Activated CD8-positive, alpha-beta memory T cell treated with anti-CD3 and anti-CD28 coated beads for 1 hour (primary cell): ENCODE measurements at places on chromosomes 13 and 19.

DNA sequence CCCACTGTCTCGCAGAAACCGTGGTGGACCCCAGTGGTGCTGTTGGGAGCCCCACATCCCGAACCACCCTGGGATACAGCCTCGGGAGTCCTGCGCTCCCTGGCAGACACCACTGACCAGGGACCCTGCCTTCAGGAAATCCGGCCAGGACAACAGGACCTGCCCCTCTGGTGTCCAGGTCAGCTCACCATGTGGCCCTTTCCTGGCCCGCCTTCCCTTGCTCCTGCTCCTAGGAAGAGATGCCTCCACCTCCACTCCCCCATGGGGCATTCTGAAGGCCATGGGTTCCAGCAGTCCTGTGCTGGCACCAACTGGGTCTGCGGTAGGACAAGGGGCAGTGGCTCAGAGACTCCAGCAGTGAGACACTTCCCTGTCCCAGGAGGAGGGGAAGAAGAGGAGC is 22.5 kb upstream of the SLC7A10 start:
- DNase-seq = no peak

DNA sequence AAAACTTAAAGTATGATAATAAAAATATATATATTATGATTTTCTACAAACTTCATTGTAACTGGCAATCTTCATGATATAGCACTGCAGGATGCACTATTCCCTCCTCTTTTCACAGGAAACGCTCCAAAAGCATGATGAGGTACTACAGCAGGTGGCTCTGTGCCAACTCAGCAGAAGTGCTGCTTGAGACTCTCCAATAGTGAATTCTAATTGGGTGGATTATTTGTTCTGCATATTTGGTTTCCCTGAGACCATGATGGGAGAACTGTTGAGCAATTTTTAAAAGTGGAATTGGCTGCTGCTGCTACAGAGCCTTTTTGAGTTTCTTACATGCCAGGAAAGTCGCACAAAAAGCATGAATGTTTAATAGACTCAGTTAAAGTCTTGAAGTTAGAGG is 1782.4 kb upstream of the PCDH20 start:
- no peak for DNase-seq

GRCh38 chr19:16037424-16038195 is 38.7 kb upstream of the TPM4 start:
- DNase-seq = no peak

DNA sequence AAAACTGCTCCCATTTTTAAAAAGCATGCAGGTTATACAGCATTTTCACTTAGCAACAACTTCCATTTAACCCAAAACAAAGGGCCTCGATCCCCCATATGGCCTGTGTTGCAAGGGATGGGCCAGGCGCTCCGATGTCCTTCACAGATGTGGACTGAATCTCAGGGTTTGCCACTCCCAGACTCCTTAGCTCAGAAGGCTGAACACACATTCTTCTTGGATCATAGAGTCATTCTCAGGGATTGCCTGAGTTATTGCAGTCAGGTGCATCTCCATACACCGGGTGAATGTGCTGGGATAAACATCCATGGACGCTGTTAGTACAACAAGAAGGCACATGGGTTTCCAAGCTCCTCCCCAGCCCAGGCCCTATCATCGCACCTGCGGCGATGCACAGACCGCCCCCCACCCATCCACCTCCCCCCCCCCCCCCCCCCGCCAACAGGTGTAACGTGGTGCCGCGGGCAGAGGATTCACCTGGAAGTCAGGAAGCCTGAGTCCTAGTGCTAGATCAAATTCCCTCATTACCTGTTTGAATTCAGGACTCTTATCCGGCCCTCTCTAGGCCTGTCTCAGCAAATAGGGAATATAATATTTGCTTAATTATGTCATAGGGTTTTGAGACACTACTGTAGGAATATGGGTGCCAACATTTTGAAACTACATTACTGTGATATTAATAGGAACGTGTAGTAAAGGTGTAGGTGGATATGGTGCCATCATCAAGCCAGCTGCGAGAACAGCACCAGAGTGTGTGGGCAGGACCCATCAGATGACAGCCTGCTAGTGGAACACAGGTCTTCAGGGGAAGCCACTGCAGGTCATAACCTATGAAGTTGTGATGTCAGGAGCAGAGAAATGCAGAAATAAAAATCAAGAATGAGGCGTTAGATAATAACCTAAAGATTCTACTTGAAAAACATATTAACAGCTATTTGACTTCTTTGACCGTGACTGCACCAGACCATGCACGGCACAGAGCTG is 110.9 kb downstream of the SACS start:
- no peak for DNase-seq

- DNase-seq = no peak
Measured at GRCh38 chr13:29543230-29544215, 52.0 kb downstream of the SLC7A1 start.

GRCh38 chr19:18435178-18435841 is 2.6 kb downstream of the ISYNA1 start:
- no peak for DNase-seq
